Right atrium auricular region (tissue), 2 donors: ENCODE measurements at places on chromosomes 1 and 21. TPM values are rescaled to one million over a fixed set of nuclear protein-coding genes. Genes with fewer than 3 reads are reported as not detected.
A peak's percentile ranks its signal among the peaks of the same experiment; 100 is the strongest.

Gene BRDT
- not detected for total RNA-seq

Gene CDK18
- total RNA-seq = 85.6 TPM

GRCh38 chr1:207335695-207336363 is 14.4 kb downstream of the CD55 start:
- H3K27ac ChIP-seq = peak overlapping the region; percentile 30
- no peak for DNase-seq
- no peaks in the 10 kb centered on the region for H3K27me3 ChIP-seq
- no peaks in the 10 kb centered on the region for H3K4me1 ChIP-seq
- peaks cover 50% of the 10 kb centered on the region for H3K36me3 ChIP-seq

GRCh38 chr1:158095737-158096335 is 84.9 kb upstream of the CD1D start:
- H3K4me3 ChIP-seq = no peak overlapping the region
- no peaks in the 10 kb centered on the region for H3K36me3 ChIP-seq
- no peaks in the 10 kb centered on the region for H3K4me1 ChIP-seq
- no peaks in the 10 kb centered on the region for H3K27me3 ChIP-seq

DNA sequence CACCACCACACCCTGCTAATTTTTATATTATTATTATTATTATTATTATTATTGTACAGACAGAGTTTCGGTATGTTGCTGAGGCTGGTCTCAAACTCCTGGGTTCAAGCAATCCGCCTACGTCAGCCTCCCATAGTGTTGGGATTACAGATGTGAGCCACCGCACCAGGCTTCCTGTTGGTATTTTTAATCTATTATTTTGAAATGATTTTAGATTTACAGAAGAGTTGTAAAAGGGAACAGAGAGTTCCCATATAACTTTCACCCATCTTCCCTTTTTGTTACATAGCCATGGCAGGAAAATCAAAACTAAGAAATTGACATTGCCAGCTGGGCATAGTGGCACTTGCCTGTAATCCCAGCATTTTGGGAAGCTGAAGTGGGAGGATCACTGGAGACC is 42.9 kb upstream of the CITED4 start:
- H3K36me3 ChIP-seq = no peaks in the 10 kb centered on the region
- H3K27ac ChIP-seq = no peak overlapping the region
- no peak overlapping the region for H3K4me3 ChIP-seq
- no peaks in the 10 kb centered on the region for H3K27me3 ChIP-seq

- H3K4me3 ChIP-seq = no peak overlapping the region
- no peaks in the 10 kb centered on the region for H3K4me1 ChIP-seq
- no peak overlapping the region for H3K27ac ChIP-seq
- H3K27me3 ChIP-seq = no peaks in the 10 kb centered on the region
- H3K36me3 ChIP-seq = no peaks in the 10 kb centered on the region
Observed at GRCh38 chr1:110727246-110727645, 52.5 kb upstream of the KCNA3 start.

Gene DNASE2B
- total RNA-seq = not detected

DNA sequence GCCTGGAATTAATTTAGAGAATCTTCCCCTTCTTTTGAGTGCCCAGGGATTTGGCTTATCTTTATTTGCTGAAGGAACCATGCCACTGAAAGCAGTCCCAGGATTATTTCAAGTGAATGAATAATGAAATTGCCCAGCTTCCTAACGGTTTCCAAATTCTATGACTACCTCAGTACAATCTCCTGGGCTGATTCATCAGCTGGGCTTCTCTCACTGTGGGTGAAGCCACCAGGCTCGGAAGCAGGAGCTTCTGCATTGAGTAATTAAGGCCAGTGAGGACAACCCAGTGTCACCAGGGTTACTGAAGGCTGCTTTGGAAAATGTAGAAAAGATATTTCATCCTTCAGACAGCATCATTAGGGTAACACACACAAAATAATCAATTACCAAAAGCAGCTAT is 169.8 kb downstream of the DAB1 start:
- H3K27me3 ChIP-seq = no peaks in the 10 kb centered on the region
- H3K4me1 ChIP-seq = no peaks in the 10 kb centered on the region
- H3K4me3 ChIP-seq = no peak overlapping the region
- no peak for DNase-seq

- peak overlapping the region; percentile 80 for H3K27ac ChIP-seq
- no peaks in the 10 kb centered on the region for H3K27me3 ChIP-seq
- peaks cover 50% of the 10 kb centered on the region for H3K4me1 ChIP-seq
- H3K4me3 ChIP-seq = no peak overlapping the region
- peaks cover 3% of the 10 kb centered on the region for H3K36me3 ChIP-seq
- no peak for DNase-seq
Observed at GRCh38 chr1:201904579-201904978, 15.9 kb downstream of the SHISA4 start.
